ENCODE measurements at places on chromosomes 7 and 10.

DNA sequence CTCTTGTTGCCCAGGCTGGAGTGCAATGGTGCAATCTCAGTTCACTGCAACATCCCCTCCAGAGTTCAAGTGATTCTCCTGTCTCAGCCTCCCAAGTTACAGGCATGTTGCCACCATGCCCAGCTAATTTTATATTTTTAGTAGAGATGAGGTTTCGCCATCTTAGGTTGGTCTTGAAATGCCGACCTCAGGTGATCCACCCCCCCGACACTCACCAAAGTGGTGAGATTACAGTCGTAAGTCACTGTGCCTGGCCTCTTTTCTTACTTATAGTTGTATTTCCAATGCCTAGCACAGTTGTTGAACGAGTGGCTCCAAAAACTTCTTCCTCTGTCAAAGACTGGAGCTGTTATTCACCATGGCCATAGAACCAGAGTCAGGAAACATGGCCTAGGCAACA lies 6.7 kb downstream of the RNF216 start:
- DNase-seq, result no peak

DNA sequence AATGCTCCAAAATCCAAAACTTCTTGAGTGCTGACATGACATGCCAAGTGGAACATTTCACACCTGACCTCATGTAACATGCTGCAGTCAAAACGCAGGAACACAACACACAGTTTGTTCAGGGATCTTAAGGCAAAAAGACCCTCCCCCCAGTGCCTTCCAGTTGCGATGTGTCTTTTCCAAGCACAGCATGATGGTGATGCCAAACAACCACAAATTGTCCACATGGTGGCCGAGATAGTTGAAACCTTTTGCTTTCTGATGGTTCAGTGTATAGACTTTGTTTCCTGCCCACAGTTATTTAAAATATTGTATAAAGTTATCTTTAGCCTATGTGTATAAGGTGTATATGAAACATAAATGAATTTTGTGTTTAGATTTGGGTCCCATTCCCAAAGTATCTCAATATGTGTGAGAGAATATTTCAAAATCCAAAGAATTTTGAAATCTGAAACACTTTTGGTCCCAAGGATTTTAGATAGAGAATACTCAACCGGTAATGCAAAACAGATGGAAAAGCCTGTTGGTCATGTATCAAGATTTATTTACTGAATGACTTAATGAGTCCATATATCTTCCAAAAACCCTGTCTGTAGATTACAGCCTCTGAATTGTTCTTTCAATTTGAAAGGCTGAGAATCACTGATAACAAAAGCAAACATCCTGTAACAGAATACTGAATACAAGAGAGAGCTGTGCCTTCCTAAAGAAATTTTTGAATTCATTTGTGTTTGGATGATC lies 93.4 kb upstream of the OIT3 start:
- DNase-seq, result peak; percentile 73

DNA sequence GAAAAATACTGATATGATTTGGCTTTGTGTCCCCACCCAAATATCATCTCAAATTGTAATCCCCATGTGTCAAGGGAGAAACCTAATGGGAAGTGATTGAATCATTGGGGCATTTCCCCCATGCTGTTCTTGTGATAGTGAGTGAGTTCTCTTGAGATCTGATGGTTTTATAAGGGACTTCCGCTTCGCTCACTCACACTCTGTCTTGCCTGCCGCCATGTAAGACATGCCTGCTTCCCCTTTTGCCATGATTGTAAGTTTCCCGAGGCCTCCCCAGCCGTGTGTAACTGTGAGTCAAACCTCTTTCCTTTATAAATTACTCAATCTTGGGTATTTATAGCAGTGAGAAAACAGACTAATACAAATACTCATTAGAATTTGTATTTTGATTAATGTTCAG lies 5.1 kb upstream of the MRPS17 start:
- DNase-seq, result no peak

- DNase-seq, result no peak
Measured at GRCh38 chr7:142425281-142425680, 167.4 kb upstream of the PRSS58 start.

DNA sequence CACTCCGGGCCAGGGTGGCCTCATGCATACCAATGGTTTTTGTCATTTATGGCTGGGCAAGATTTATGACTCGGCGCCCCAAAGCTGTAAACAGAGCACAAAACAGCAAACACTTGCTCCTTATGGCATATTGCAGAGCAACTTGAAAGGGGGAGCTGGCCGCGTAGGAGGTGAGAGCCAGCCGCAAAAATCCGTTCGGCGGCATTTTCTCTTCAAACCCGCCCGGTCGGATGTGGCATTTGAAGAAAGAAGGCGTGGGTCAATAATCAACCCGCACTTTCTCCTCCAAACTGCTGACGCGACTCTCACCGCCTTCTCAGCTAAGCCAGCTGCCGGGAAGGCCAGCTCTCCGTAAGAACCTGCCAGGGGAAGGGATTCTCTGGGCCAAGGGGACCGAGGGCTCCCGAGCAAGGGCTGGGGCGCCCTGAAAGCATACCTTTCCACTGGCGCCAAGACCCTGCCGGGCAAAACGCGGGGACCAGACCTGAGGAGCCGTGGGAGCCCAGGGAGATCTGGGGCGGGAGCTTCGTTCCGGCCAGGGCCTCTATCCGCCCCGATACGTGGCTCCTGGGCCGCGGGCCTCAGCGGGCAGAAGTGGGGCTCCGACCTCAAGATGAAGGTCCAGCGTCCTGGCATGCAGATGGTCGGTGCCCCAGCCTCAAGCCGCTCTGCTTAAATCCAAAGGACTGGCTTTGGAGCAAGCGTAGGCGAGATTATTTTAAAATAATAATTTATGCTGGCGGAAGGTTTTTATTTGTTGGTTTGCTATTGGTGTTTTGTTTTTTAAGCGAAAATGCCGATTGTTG lies 12.9 kb upstream of the HOXA2 start:
- no peak for DNase-seq

DNA sequence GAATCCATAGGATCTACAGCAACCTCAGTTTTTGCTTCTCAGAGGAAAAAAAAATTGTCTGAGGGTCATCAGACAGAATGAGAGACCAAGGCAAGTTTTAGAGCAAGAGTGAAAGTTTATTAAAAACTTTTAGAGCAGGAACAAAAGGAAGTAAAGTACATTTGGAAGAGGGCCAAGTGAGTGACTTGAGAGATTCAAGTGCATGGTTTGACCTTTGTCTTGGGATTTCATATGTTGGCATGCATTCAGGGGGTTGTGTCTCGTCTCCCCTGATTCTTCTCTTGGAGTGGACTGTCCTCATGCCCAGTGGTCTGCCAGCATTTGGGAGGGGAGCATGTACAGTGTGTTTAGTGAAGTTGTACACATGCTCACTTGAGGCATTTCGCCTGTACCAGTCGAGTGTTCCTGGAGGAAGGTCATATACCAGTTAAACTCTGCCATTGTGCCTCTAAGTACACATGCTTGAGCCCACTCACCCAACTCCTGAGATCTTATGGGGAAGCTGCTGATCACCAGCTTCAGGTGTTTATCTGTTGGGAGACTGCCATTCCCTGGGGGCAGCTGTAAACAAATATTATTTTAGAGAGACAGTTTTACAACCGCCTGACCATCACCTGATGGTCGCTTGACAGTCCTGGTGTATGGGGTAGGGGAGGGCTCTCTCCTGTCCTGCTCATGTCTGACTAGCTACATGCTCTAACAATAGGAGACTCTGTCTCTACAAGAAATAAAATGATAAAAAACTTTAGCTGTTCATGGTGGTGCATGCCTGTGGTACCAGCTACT lies 109.4 kb downstream of the EEPD1 start:
- DNase-seq, result peak; percentile 25

DNA sequence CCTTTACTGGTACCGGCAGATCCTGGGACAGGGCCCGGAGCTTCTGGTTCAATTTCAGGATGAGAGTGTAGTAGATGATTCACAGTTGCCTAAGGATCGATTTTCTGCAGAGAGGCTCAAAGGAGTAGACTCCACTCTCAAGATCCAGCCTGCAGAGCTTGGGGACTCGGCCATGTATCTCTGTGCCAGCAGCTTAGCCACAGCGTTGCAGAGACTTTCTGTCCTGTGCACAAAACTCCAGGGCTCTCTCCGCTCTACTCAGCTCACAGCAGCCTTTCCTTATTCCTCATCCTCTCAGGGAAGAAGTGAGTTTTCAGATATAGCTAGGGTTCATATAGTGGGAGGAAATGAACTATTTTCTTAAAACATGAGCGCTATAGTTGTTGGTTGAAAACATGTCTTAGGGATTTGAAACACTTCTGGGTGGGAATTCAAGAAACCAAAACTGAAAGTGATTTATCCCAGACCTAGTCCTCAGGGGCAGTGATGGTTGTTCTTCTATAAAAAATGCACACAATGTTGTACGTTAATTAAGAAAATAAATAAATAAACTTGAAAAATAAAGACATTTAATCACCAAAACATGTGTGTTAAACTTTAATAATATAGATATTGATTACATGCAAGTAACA lies 150.2 kb upstream of the PRSS58 start:
- no peak for DNase-seq

DNA sequence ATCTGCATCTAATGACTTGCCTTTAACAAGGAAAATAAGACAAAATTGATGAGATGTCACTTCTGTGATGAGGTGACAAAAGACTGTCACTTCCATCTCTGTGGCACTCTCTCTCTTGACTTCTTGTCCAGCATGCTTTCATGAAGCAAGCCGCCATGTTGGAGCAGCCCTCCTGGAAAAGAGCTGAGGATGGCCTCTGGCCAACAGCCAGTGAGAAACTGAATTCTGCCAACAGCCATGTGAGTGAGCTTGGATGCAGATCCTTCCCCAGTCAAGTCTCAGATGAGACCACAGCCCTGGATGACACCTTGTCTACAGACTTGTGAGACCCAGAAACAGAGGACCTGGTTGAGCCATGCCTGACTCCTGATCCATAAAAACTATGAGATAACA lies 412.6 kb upstream of the SHH start:
- no peak for DNase-seq

- DNase-seq, result no peak
Measured at GRCh38 chr10:3836222-3836820, 51.3 kb upstream of the KLF6 start.

DNA sequence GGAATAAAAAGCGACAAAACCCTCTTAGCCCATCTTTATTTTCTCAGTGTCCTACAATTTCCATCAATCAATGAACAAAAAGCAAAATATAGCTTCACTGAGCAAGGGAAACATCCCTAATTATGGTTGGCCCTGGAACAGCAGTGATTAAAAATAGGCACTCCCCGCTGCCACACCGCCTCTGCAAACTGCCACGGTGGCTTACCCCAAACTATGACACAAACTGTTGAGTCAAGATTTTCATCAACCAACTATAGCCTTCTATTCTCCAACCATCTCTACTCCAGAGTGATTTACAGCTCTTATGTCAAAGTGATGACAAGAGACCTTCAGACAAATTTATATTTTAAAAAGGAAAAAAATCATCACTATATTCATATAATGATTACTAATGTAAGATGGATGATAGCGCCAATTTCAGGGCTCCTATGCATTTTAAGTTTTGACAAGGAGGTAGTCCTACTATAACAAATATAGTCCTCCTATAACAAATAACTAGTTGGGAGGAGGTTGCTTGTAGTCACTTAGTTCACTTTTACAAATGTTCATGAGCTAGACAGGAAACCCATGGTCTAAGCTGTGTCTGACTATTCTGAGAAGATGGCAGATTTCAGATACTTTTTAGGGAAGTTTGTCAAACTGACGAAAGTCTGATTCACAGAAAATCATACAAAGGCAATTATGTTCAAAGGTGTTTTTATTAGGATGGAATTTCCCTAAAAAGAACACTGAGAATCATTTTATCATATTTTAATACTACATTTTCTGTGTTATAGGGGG lies 26.3 kb downstream of the DENND11 start:
- peak; percentile 40 for DNase-seq

DNA sequence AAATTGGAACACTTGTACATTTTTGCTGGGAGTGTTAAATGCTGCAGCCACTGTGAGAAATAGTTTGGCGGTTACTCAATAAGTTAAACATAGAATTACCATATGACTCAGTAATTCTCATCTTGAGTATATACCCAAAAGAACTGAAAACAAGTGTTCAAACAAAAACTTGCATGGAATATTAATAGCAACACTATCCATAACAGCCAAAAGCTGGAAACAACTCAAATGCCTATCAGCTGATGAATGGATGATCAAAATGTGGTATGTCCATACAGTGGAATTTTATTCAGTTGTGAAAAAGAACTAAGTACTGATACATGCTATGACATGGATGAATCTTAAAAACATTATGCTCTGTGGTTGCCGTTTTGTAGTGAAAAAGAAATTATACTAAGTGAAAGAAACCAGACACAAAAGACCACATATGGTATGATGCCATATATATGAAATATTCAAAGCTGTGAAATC lies 63.0 kb upstream of the SP4 start:
- DNase-seq, result no peak

GRCh38 chr7:98126311-98127142 lies 19.9 kb downstream of the LMTK2 start:
- no peak for DNase-seq

DNA sequence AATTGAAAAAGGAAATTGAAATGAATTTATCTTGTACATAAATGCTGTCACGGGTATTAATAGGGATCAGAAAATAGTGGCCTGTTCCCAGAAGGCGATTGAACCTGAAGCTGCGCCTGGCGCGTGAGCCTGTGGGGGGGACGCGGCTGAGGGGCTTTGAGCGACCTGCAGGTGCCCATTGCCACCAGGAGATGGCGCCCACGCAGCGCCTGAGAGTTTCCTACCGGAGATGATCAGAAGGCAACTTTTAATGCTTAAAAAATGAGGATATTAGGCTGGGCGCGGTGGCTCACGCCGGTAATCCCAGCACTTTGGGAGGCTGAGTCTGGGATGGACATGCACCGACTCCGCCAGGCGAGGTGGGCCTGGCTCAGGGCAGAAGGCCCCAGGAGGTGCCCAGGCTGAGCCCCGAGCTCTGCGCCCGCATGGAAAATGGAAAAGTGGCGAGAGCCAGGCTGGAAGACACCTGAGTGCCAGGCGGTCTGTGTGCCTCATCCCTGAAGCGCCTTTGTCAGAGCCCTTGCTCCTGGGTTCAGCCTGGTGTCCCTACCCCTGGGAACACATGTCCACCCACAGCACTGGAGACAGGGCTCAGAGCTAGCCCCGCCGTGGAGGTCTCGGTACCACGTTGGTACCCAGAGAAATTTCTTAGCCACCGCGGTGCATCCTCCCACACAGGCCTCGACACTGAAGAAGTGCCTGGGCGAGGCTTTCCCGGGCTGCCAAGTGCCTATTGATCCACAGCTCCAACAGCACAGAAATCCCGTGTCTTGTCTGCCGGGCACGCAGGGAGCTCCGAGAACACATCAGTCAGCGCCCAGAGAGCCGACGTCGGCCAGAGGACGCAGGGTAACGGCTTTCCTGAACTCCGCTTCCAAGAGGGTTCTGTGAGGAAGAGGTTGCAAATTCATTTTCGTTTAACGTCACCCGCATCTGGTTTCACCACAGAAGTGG lies 117.4 kb downstream of the INPP5A start:
- peak; percentile 82 for DNase-seq
